ENCODE measurements at places on chromosomes 5 and 9. TPM values are rescaled to one million over a fixed set of nuclear protein-coding genes. Genes with fewer than 3 reads are reported as not detected.
A peak's percentile ranks its signal among the peaks of the same experiment; 100 is the strongest.

DNA sequence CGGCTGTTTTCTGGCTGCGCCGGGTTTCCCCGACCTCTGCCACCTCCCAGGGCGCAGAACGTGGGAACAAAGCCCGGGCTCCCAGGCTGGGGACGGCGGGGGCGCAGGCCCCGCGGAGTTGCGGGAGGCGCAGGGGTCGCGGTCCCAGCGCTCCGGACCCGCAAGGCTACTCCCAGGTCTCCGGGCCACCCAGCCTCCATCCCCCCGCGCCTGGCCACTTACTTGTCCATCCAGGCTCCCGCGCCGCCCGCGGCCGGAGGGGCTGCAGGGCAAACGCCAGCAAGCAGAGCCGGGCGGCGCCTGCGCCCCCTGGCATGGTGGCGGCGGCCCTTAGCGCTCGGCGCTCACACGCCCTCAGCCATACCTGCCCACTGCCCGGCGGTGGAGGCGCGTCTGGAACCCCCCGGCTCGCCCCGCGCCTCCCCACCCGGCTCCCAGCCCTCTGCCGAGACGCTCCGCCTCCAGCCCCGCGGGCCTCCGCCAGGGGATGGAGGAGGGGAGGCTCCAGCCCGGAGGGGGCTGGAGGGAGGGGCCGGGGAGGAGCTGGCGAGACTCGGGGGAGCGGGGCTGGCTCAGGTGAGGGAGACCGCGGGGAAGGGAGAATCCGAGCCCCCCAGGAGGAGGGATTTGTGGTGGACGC lies at the start of gene ADAM19:
TSS of gene ADAM19 (minus strand) at position 395 of the 640 bp plus-strand sequence. CDS start at position 316, 79 bp downstream.
- peak; percentile 9 for DNase-seq

DNA sequence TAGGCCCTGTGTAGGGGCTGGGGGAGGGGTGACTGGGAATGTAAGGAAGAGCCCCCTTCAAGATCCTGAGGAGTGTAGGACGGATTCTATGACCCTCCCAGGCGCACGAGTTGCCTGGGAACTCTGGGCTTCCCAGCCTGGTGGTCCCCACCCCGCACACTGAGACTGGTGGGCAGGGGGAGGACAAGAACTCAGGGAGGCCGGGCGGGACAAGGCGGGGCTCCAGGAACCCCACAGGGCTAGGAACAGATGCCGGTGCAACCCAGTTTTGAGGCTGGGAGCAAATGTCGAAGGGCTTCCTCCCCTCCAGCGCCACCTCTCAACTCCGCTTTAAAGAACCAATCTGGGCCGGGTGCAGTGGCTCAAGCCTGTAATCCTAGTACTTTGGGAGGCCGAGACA lies 1.3 kb upstream of the VDAC1 start:
- no peak for DNase-seq

GRCh38 chr5:35971186-35971877 lies 19.9 kb downstream of the UGT3A1 start:
- no peak for DNase-seq

The SPATA31E1 gene
- polyA plus RNA-seq, result not detected

- DNase-seq, result no peak
These were observed 22.1 kb downstream of the GOLM1 start for GRCh38 chr9:86077276-86077675.

- no peak for DNase-seq
These were observed 34.7 kb upstream of the DPYSL3 start for GRCh38 chr5:147544556-147544955.

The SLC27A6 gene
- polyA plus RNA-seq, result not detected

DNA sequence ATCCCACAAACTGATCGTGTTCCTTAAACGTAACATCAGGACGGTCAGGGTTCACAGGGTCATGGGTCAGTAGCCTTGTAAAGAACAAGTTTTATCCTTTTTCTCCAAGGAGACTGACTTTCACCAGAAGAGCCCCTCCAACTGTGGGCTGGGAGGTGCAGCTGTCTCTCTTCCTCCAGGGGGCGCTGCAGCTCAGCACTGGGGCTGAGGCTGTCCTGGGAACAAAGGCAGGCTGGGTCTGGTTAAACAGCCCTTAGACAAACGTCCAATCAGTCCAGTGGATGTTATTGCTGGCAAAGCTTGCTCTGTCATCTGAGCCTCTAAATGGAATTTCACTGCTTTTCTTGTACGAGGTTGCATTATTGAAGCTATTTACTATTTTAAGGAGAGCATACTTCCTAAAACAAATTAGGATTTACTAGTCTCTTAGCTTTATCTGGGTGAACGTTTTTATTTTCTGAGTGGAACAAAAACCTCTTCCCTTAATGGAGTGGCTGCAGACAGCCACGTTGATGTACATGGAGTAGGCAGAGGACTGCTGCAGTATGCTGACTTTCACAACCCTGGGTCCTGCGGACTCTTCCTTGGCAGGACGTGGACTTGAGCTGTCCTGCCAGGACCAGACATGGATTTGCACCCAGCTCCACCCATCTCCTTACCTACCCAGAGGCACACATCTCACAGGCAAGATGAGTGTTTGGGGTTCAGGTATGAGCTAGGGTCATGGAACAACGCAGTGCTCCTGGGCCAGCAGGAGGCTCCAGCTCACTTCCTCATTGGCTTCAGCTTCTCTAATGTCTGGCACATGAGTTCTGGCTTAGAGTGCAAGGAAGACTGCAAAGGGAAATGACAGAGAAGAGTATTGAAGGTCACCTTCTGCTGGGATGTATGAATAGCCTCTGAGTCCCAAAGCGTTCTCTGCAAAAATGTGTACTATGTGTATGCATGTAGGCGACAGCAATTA lies 7.8 kb downstream of the EXOSC2 start:
- peak; percentile 56 for DNase-seq

- no peak for DNase-seq
These were observed 7.5 kb upstream of the PSAT1 start for GRCh38 chr9:78289474-78289873.

The BASP1 gene
- 7.2 TPM for polyA plus RNA-seq

DNA sequence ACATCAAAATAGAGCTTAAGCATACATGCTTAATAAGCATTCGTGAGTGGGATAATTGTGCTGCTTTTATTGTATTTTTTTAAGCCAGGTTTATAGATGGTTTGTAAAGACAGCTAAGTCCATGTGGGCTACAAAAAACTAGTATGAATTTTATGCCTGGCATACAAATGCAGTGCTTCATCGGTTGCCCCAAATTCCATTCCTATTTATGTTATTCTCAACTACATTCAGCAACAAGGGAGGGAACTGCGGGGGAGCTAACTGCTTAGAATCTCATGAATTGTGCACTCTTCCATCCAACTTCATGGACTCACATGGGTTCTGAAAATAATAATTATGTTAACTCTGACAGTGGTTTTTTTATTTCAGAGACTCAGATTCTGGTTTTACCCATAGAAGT lies 199.2 kb downstream of the FAM170A start:
- DNase-seq, result no peak
